ENCODE measurements at places on chromosomes 11 and 22.

GRCh38 chr11:5808500-5809121 is at the start of gene OR52N2:
TSS of gene OR52N2 (plus strand) at chr11:5808924. CDS start at chr11:5820336, 11,412 bp downstream.
- peak; percentile 72 for DNase-seq

DNA sequence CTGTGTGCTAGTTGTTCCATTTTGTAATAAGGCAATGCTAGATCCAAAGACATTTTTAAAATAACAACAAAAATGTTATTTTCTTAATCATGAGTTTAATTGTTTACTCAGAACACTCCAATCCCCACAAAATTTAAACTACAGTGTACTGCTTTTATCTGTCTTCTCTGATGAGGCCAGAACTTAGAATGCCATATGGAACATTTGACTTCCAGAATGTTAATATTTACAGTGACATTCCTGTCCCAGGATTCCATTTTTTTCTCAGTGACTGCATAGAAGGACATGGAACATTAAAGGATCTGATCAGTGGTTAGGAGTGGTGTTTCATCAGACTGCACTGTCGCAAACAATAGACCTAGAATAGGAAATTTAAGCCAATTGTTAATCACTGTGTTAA is 494.9 kb upstream of the ARHGAP42 start:
- no peak for DNase-seq

GRCh38 chr22:19117111-19117512 is 5.1 kb downstream of the DGCR2 start:
- DNase-seq = no peak

DNA sequence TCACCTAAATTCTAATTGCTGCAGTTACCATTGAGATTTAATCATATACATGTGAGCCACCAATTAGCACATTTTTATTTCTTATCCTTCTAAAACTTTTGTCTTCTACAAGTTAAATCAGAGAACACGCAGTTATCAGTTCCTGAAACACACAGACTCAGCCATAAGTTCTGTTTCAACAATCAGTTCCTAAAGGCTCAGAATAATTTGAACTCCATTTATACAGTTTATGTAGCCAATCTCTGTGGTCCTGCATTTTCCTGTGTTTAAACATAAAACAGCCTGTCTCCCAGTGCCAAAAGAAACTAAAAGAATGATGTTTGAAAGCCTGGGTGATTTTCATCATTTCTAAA is 2.9 kb downstream of the PLAAT3 start:
- no peak for DNase-seq

DNA sequence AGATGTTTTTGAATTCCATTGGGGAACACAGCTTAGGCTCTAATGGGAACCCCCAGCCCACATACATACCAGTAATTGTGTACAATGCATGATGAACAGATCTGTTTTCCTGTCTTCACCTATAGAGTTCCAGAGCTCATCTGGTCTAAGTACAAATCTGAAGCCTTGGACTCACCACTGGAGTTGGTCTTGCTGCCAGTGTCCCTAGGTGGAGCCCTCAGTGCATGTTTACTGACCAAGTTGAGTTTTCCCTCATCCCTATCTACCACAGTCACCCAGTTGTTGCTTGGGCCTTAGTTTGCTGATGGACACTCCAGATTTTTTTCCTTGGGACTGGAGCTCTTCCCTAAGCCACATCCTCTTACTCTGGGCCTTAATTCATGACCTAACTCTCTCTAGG is 159.2 kb upstream of the DDI1 start:
- DNase-seq = peak; percentile 22

DNA sequence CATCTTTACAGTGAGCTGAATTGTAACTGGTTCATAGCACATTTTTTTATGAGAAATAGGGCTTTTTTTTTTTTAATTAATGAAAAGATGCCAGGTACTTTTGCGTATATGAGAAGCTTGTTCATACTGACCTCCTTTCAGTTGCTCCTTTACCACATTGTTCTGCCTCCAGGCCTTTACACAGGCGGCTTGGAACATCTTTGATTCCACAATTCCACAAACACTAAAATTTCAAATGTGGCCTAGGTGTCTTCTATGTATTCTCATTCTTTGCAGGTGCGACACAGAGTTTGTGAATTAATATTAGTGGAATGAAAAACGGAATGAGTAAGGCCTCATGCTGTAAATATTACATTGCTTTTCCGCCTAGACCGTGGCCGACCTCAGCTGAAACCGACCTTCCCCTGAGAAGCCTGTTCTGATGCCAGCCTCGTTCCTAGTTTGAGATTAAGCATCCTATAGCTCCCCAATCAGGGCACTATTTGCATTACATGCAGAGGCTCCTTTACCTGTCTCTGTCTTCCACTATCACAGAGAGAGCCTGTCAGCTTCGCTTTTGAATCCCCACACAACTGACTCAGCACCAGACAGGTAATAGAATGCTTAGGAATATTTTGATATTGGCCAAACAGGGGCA is 125.8 kb downstream of the LDLRAD3 start:
- DNase-seq = no peak

DNA sequence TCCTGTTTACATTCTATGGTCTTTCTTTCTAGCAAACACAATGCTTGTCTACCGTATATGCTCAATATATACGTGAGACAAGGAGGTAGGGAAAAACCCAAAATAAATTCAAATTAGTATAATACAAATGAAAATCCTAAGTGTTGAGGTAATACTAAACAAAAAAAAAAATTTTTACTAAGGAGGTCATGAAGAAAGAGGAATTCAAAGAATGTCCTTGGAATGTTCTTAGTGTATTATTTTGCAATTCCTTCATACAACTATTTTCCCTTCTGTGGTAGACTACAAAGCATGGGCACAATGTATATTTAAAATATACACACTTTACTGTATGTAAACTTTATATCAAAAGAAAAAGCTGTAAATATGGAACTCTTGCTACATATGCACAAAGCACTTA is 36.4 kb downstream of the PIK3C2A start:
- peak; percentile 65 for DNase-seq

DNA sequence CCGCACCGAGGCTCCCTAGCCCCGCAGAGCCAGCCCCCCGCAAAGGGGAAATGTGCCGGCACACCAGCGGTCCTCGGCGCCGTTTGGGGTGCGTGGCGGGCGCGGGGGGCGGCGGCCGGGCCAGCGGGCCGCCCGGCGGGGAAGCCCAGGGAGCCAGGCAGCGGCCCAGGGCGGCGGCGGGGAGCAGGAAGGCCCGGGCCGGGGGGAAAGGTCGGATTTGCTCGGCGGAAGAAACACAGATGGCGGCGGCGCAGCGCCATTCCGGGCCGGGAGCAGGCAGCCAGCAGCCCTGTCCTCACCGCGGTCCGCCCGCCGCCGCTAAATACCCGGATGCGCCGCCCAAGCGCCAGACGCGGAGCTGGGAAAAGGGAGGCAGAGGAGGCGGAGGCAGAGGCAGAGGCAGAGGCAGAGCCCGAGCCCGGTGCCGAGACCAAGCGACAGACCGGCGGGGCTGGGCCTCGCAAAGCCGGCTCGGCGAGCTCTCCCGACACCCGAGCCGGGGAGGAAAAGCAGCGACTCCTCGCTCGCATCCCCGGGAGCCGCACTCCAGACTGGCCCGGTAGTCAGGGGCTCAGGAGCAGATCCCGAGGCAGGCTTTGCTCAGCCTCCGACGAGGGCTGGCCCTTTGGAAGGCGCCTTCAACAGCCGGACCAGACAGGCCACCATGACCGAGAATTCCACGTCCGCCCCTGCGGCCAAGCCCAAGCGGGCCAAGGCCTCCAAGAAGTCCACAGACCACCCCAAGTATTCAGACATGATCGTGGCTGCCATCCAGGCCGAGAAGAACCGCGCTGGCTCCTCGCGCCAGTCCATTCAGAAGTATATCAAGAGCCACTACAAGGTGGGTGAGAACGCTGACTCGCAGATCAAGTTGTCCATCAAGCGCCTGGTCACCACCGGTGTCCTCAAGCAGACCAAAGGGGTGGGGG is 2.6 kb upstream of the GCAT start:
- peak; percentile 89 for DNase-seq

DNA sequence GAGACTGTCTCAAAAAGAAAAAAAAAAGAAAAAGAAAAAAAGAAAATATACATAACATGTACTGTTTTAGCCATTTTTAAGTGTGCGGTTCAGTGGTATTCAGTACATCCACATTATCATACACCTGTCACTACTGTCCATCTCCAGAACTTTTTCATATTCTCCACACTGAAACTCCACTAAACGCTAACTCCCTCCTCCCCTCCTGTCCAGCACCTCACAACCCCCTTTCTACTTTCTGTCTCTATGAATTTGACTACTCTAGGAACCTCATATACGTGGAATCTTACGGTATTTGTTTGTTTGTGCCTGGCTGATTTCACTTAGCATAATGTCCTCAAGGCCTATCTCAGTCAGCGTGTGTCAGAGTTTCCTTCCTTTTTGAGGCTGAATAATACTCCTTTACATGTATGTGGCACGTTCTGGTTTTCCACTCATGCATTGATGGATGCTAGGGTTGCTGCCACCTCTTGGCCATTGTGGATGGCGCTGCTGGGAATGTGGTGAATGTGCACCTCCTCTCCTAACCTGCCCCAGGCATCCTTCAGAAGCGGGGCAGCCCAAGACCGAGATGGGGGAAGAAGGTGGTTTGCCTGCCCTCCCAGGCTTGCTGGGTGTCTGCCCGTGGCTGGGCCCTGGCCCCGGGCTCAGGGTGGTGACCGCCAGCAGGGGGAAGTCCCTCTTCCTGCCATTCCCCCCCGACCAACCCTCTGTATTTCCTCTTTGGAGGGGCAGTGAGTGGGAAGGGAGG is 60.5 kb downstream of the BCR start:
- DNase-seq = no peak

- DNase-seq = peak; percentile 74
These were observed 65.9 kb downstream of the PHF21A start for GRCh38 chr11:46055371-46055770.

GRCh38 chr22:44776605-44777363 is 24.4 kb downstream of the ARHGAP8 start:
- peak; percentile 22 for DNase-seq

- DNase-seq = no peak
These were observed 102.9 kb downstream of the USP35 start for GRCh38 chr11:78291503-78292108.

DNA sequence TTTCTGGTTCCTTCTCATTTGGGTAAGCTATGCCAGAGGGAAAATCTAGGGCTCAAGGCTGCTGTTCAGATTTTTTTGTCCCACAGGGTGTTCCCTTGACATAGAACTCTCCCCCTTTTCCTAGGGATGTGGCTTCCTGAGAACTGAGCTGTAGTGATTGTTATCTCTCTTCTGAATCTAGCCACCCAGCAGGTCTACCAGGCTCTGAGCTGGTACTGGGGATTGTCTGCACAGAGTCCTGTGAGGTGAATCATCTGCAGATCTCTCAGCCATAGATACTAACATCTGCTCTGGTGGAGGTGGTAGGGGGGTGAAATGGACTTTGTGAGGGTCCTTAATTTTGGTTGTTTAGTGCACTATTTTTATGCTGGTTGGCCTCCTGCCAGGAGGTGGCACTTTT is 167.3 kb upstream of the PGR start:
- DNase-seq = no peak

GRCh38 chr11:109590782-109591181 is 168.8 kb downstream of the C11orf87 start:
- no peak for DNase-seq

DNA sequence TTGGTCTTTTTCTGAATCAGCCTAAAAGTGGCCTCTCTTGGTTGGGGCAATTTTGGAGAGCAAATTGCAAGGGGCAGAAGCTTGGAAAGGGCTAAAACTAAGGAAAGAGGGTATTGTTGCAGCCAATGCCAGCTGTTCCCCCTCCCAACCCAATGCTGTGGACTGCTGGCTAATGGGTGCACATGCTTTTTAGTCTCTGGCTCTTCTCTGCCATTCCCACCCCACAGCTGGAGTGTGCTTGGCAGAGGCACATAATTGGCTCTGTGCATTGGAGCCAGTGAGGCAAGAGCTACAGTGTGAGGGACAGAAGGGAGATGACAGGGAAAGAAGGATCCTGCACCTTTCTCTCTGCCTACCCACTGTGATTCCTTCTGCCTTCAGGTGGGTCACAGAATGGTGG is 140.0 kb downstream of the NECTIN1 start:
- no peak for DNase-seq

DNA sequence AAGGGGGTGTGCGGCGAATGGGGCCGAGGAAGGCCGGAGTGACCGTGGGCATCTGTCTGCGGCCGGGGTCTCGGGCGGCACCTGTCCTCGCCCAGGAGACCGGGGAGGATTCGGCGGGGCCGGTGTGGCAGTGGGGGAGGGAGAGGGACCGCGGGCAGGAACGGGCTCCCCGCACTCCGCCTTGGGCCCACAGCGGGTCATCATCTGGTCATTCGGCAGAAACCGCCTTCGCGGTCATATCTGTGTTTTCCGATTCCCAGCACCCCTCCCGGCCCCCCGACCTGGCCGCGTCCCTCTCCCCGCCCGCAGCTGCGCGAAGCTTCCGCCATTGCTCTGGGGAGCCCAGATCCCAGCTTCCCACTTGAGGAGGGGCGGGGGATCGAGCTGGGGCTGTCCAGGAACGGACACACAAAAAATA is 824 bp upstream of the CBX6 start:
- DNase-seq = no peak

DNA sequence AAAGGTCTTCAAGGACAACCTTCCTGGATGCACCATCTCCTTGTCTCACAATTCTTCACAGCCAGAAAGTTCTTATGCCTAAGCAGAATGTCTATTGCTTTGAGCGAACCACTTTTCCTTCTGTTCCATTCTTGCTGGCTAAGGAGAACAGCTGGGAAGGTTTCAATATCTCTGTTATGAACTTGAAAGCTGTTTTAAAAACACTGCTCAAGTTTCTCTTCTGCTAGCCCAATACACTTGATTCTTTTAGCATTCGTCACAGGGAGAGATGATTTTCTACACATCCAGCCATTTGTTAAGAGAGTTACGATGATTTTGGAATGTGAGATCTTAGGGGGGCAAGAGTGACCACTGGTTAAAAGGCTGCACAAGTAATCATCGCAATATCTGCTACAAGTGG is 249.3 kb downstream of the KIRREL3 start:
- DNase-seq = peak; percentile 38

DNA sequence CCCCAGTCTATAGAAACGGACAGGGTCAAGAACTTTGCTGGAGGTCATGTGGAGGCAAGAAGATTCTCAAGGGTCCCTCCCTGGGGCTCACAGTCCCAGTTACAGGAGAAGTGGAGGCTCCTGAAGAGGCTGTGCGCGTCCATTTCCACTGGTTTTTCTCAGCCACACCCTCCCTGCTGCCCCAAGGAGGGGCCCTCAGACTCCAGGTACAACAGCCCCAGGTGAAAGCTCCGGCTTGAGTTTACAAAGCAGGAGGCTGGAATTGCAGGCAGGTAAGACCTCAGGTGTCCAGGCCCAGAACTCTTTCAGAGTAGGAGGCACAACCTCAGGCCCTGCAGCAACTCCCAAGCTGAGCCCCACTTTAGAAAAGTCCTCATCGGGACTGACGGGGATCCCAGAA is 3.1 kb downstream of the SHANK2 start:
- no peak for DNase-seq

GRCh38 chr22:46259374-46259773 is 3.8 kb downstream of the PKDREJ start:
- no peak for DNase-seq

GRCh38 chr11:13965337-13965736 is 2.8 kb downstream of the SPON1 start:
- no peak for DNase-seq

- DNase-seq = peak; percentile 60
These were observed 334.5 kb downstream of the TTC28 start for GRCh38 chr22:28344918-28345703.
